NCI-H526 treated with DMSO at 0.1 percent for 48 hours (cell line): ENCODE measurements at places on chromosomes 12 and 14.

GRCh38 chr12:120064054-120064940, 52.3 kb downstream of the RAB35 start:
- no peak for DNase-seq

DNA sequence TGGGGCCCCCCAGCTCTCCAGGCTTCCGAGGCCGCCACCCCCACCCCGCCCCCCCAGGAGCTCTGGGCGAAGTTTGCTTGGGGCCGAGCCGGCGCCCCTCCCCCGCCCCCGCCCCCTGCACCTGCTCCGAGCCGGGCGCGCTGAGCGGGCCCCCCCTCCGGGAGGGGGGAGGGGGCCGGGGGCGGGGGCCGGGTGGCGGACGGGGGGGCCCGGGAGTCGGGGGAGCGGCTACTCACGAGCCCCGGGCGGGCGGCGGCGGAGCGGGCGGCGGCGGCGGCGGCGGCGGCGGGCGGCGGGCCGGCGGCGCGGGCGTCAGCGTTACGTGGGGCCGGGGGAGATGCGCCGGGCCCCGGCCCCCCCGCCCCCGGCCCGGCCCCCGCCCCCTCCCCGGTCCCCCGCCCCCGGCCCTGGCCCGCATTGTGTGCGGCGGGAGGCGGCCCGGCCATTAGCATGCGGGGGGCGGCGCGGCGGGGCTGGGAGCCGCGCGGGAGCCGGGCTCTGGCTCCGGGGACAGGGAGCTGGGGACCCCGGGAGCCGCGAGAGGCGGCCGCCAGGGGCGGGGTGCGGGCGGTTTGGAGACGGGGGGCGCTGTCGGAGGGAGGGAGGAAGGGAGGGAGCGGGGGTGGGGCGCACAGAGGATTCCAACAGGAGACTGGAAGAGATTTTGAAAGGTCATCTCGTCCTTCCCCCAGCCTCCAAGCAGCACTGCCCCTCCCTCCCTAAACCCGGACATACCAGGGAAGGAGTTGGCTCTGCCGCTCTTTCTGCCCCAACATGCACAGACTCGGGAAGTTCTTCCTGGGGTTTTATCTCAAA, at the start of gene ZNF219:
TSS of gene ZNF219 (minus strand) at position 580 of the 816 bp plus-strand sequence. CDS start 5,064 bp downstream, outside the sequence.
- DNase-seq: peak; percentile 43

GRCh38 chr12:10069099-10069498, 29.7 kb downstream of the CLEC1A start:
- DNase-seq: no peak

DNA sequence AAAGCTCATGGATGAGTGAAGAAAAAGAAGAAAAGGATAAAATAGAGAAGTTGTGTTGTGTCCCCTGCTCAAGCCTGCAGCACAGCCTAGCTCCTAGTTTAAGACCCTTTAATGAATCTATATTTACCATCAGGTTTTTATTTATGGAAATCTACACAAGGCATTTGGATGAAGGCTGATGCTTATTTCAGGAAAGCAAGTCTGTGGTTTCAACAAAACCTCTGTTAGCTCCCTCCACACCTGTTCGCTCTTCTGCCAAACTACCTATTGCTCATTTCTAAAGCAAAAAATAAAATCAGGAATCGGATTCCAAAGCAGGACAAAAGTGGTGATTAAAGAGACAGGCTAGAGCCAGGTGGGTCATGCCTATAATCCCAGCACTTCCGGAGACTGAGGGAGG, 18.9 kb upstream of the MAP3K9 start:
- DNase-seq: no peak

GRCh38 chr14:22981876-22982476, 375 bp downstream of the AJUBA start:
- DNase-seq: no peak

- DNase-seq: peak; percentile 4
These were observed 1004.4 kb downstream of the AACS start for GRCh38 chr12:126069549-126070165.

DNA sequence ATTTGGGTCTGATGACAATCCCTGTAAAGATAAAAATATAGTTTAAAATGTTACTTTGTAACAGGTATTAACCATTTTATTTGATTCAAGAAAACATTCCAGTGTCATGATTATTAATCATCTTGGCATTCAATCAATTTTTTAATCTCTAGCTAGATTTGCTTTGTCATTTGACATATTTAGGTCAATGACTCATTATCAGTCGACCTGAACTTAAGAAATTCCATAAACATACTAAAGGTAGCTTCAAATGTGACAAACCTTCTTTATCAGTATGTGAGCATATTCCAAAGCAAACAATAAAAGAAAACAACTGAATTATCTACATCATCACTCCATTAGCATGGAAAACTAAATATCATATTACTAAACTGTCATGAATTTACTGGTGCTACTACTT, 50.8 kb upstream of the CDKL1 start:
- no peak for DNase-seq

GRCh38 chr14:34231626-34232025, 230.4 kb downstream of the SPTSSA start:
- DNase-seq: no peak

DNA sequence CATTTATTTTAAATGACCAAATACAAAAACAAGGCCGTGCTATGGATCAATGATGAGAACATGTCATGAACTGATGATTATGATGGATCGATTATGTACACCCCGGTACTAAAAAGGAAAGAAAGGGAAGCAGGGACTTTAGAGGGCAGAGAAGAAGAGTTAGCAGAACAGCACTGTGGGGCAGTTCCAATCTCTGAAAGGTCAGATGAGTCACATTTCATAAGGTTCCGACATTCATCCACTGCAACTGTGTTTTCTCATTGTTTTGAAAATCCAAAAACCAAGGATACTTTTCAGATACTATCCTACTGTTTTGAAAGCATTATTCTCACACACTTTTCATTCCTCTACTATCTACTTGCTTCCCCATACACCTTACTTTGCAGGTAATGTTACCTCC, 169.3 kb downstream of the STXBP6 start:
- DNase-seq: no peak

DNA sequence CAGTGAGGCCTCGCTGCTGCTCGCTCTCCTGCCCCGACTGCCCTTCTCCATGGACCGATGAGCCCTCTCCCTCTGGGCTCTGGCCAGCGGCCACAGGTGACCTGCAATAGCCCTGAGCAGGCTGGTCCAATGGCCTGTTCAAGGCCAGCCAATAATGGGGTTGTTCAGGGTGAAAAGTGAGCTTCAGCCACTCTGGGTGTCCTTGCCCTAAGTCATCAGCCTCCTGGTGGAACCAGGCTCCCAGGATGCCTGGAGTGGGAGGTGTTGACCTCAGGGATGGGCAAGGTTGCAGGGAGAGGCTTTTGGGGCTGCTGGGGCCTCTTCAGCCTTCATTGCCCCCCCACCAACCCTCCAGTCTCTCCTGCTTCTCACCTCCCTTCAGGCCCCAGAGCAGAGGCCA, 79.7 kb downstream of the RFLNA start:
- no peak for DNase-seq

DNA sequence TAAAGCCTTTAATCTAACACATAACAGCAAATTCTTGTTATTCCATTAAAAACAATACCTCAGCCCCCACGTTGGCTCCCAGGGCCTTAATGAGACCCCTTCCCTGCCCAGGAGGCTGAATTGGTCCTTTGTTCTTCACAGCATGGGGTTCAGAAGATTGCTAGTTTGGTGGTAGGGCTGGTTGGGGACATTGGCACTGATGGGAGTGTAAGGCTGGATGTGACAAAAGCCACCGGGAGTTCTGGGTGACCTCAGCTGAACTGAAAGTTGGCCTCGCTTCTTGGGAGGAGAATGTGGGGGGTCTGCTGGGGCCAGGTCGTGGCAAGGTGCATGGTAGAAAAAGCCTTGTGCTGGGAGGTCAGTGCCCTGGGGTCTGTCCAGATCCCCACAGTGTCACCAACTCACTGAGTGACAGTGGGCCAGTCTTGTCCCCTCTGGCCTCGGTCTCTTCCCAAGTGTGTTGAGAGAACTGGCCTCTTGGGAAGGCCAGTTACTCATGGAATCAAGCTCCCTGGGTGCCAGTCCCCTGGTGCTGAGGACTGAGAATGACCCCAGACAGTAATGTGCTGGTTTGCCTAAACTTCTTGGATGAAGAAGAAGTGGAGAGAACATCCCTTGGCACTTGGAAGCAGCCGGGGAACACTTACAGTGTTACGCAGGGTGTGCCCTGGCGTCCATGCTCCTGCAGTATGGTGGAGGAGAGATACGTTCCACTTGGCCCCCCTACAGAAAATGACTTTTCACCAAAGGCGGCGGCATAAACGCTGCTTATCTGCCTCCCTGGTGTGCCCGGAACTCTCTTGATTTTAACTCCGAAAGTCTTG, 283.7 kb upstream of the RTL1 start:
- DNase-seq: no peak

- no peak for DNase-seq
These were observed 46.0 kb upstream of the HIF1A start for GRCh38 chr14:61649283-61649682.

DNA sequence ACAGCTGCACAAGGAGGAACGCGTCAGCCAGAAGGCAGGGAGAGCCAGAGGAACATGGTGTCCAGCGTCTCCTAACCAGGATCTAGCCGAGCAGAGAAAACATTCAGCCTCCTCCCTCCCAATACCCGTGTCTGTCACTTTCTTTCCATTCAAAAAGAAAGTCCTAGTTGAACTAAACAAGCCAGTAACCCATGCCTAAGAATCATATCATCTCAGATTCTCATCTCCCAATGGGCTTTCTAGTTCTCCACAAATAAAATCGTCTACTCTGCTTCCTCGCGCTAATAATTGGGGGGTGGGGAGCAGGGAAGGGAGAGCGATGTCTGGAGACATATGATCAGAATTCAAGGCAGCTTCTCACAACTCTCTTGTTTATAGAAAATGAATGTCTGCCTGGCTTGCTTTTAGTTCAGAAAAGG, 7.4 kb downstream of the NKX2-1 start:
- DNase-seq: no peak

DNA sequence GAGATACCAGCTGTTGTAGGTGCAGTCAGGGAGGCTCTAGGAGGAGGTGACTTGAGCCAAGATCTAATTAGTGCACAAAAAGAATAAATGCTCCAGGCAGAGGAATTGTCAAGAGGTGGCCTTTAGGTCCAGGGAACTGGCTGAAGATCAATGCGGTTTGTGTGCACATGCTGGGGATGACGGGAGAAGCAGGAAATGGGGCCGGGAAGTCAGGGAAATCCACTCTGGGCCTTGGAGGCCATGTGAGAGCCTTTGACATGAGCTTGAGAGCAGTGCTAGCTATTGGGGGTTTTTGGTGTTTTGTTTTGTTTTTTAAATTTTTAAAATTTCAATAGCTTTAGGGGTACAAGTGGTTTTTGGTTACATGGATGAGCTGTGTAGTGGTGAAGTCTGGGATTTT, 67.4 kb downstream of the MVK start:
- no peak for DNase-seq

GRCh38 chr12:104863296-104863948, 94.7 kb downstream of the SLC41A2 start:
- no peak for DNase-seq

DNA sequence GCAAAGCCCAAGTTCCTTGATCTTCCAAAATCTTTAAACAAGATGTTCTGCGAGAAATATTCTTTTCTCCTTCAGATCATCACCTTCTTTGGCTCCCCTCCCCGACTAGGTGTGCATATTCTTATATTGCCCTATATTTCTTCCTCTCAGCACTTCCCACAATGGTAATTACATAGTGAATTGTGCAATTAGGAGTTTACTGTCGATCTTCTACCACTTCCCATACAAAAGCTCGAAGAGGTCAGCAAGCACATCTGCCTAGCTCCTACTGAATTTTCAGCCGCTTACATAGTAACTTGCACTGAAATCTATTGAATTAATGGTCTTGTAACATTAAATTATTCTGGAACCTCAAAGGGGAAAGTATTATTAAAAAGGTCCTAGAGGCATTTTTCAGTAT, 16.7 kb downstream of the OSBPL8 start:
- no peak for DNase-seq

GRCh38 chr14:23694085-23694948, 58.2 kb downstream of the DHRS2 start:
- DNase-seq: no peak

- DNase-seq: no peak
These were observed 78.8 kb downstream of the GSC start for GRCh38 chr14:94690896-94691659.

- DNase-seq: no peak
These were observed 63.6 kb downstream of the CHST11 start for GRCh38 chr12:104520242-104520900.

- DNase-seq: no peak
These were observed 142.1 kb downstream of the AKAP6 start for GRCh38 chr14:32471181-32471580.

DNA sequence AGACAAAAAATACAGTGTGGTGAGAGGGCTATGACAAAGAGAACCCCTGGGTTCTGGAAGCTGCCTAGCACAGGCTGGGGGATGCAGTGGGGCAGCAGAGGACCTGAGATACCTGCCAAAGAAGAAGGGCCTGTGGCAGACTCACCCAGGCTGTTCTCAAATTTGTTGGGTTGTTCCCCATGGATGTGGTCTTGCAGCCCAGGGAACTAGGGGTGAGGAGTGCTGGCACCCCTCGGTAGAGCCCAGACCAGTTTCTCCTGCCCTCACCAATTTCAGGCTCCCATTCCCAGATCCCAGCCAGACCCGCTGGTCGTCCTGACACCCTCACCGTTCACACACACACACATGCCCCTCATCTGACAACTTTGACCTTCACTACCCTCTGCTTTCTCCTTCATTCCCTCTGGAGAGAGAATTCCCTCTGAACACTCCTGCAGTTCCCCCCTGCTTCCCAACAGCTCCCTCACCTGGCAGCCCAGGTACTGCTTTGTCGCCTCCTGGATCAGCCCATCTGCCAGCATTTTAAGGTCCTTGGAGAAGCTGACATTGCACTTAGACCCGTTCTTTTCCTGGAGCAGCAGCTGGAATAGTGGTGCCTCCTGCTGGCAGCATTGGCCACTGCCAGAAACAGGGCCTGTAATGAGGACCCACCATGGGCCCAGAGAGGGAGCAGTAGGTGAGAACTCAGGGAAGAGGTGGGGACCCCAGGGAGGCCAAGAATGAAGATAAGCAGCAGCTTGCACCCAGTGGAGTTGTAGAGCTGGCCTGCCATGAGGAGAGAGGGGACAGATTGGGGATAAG, 5.9 kb upstream of the GDF11 start:
- DNase-seq: peak; percentile 80

- no peak for DNase-seq
These were observed 329.8 kb upstream of the OR4E1 start for GRCh38 chr14:22003461-22003860.

DNA sequence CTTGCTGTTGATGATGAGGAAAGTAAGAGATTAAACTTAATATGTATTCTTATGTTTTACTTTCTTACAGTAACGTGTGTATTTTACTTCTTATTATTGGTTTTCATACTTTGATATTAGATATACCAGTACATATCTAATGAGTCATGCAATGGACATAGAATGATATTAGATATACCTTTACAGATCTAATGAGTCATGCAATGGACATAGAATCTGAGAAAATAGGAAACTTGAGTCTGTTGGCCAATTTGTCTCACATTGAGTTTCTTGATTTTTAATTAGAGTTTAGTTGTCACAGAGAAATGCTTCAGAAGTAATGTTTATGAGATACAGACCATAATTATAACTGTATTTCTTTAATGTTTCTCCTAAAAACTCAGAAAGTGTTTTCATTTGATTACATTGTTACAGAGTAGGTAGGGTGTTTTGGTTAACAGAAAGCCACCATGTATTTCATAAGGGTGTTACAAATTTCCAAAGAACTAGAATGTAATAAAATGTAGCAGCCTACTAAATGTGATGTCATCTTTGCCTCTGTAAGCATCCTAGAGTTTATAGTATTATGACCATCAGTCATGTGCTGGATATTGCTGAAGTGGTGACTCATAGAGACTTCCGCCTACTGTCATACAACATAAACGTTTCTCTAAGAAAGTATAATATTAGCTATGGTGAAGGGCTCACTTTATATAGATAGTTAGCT, 3.0 kb downstream of the GAS2L3 start:
- no peak for DNase-seq
